ENCODE measurements at places on chromosomes 6 and 20.

GRCh38 chr20:63059684-63060056, 52.9 kb upstream of the BHLHE23 start:
- no peak for DNase-seq

DNA sequence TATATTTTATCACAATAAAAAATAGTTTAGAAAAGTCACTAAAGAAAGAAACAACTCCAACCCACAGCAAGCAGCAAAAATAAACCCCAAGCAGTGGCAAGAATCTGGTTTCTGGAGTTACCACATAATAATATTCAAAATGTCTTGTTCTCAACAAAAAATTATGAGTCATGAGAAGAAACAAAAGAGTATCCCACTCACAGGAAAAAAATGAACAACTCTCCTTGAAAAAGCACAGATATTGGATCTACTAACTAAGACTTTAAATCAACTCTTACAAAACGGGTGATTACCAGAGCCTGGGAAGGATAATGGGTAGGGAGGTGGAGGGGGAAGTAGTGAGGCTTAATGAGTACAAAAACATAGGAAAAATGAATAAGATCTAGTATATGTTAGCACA, 425.6 kb downstream of the PLCB1 start:
- peak; percentile 33 for DNase-seq

DNA sequence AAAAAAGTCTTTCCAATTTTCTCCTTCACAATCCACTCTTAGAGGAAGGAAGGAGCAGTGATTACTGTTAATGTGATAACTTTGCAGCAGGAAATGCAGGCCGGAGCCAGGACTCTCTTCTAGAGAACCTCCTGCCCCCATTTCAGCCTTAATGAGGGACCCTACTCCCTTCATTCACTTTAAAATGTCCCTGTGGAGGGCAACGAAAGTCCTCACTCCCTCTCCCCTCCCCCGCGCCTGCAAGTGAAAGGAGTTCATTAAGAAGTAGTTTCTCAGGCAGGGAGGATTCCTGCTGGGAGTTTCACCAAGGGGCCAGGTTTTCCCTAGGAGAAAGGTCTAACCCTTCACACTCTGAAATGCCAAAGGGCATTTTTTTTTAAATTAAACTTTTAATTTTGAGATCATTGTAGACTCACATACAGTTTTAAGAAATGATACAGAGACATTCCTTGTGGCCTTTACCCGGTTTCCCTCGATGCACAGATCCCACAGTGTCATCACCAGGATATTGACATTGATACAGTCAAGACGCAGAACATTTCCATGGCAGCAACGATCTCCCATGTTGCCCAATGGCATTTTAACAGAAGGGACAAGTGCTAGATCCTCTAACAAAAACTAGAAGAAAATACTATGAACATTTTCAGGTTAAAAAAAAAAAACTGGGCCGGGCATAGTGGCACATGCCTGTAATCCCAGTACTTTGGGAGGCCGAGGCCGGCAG, 6.8 kb upstream of the COMMD7 start:
- no peak for DNase-seq

DNA sequence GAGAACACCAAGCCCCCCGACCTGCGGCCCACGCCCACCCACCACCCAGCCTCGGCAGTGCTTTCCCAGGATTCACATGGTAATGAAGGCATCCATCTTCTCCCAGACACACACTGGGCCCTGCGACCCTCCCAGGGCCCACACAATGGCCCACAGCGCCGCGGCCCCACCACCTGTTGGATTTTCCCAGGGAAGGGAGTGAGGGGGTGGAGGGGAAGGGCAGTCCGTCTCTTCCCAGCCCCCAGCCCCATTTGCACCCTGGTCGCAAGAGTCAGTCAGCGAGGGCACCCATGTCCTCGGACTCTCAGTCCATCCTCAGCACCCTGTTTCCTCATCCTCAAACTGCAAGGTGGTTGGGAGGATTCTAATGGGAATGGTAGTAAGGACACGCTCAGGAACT, 23.7 kb upstream of the ID1 start:
- DNase-seq, result no peak

GRCh38 chr20:4730780-4731179, 9.1 kb downstream of the PRND start:
- DNase-seq, result no peak

GRCh38 chr6:133817460-133818047, 71.4 kb upstream of the TCF21 start:
- DNase-seq, result no peak

- DNase-seq, result no peak
These were observed 85.2 kb upstream of the CNR1 start for GRCh38 chr6:88251301-88251700.

GRCh38 chr20:1535420-1536175, 21.9 kb downstream of the SIRPD start:
- DNase-seq, result no peak

- no peak for DNase-seq
These were observed 13.3 kb downstream of the ELOVL5 start for GRCh38 chr6:53335224-53335994.

DNA sequence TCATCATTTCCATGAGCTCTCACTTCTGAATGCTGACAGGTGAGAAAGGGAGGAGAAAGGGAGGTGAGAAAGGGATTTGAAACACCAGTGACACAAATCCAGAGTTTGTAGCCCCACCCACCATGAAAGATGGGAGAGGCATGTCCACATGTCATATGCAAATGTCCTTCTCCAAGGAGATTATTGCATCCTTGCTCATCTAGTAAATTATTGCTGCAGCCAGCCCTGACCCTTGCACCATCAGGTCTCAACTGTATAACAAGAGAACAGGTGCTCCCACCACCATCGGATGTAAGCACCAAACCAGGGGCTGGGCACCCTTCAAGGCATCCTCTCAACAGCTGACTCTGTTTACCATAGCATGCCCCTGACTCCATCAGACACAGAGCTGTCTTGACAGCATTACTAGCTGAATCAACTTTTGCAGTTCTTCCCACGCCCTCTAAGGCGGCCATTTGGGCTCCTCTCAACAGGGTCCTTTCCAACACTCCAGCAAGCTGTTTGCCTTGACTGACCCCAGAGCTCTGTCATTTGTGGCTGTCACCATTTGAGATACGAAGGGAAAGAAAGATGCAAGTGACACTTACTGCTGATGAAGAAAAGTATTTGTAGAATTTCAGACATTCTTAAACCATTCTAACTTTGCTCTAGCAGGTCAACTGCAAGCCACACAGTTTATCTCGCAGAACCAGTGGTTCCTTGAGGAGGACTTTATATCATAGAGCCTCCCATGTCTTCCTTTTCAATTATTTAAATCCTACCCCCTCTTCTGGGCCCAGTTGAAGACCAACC, 14.2 kb downstream of the GFOD1 start:
- DNase-seq, result no peak

- no peak for DNase-seq
These were observed 598 bp downstream of the PI16 start for GRCh38 chr6:36955136-36955535.

Measured in astrocyte of the cerebellum (primary cell).